DMS79 treated with DMSO at 0.1 percent for 48 hours (cell line): ENCODE measurements at places on chromosomes 16 and 17.
A peak's percentile ranks its signal among the peaks of the same experiment; 100 is the strongest.

DNA sequence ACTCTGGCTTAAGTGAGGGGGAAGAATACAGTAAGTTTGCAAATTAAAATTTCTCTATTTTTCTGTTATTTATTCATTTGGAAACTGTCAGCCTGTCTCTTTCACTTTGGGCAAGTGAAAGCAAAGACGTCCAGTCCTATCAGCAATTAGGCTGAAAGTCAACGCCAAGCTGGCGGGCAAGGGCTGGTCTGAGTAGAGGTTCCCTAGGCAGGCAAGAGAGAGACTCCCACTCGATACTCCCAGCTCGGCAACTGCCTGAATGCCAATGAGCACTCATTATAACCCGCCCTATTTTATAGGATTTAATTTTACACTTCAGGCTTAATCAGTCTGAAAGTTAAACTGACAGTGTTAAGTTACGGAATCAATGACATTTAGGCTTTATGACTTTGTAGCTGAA is 14.3 kb upstream of the SLC38A8 start:
- DNase-seq = no peak

DNA sequence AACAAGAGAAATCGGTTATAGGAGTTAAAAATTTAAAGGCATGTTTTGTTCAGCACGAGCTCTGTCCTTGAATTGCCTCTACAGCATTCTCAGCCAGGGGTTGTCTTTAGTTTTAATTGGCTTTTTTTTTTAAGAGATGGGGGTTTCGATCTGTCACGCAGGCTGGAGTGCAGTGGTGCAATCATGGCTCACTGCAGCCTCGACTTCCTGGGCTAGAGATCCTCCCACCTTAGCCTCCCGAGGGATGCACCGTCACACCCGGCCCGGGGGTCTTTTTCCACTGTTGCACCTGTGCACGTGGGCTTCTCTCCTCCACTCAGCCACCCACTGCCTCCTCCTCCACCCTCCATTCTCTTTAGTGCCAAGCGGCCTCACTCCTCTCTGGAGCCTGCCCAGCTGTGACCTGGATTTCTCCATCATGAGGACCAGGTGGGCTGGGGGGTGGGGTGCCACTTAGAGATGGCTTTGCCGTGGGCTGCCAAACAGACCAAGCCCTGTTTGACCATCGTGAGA is 106.8 kb upstream of the SEC14L1 start:
- DNase-seq = no peak

DNA sequence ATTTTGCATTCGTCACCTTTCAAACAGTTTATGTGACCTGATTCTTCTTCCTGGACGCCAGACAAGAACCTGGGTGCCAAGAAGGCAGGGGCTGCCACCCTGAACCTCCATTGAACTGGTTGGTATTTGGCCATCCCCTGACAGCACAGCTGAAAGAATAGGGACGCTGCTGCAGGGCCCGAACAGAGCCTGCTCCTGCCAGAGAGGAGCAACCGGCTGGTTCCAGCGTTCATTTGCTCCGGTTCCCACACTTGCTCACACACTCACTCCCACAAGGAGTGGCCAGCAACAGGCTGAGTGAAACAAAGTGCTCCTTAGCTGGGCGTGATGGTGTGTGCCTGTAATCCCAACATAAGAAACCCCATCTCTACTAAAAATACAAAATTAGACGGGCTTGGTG is 14.9 kb downstream of the KRT9 start:
- DNase-seq = no peak

DNA sequence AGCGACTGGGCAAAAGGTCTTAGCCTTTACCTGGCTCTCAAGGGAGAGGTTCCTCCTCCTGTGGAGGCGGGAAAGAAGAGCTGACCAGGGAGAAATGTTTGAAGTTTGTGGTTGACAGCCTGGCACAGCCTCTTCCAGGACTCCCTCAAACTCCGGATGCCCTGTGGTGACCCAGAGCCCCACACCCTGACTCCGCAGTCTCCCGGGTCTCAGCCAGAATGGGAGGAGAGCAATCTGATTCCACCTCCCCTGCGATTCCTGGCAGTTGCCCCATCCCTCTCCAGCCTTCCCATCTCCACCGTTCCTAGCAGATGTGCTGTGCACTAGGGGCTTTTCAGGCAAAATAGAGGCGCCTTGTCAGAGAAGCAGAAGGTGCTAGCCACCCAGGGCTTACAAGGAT is 5.5 kb upstream of the DNAI2 start:
- peak; percentile 45 for DNase-seq

GRCh38 chr17:17609121-17609520 is 17.6 kb upstream of the PEMT start:
- DNase-seq = no peak

DNA sequence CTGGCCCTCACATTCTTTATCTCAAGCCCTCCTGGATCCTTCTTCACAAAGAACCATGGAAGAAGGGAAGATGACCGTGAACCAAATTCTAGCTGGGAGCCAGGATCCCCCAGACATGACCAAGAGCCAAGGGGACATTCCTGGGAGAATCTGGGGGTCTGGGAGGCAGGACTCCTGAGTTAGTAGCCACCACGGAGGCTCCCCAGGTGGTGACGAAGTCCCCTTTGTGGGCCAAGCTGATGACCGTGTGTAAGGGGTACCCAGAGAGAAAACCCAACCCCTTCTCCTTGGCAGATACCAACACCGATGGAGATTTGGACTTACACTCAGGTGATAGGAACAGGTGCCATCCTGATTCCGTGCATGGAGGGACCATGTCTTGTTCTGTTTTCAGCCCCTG is 6.8 kb upstream of the GFAP start:
- no peak for DNase-seq

- no peak for DNase-seq
Observed at GRCh38 chr17:77610972-77611521, 347.5 kb upstream of the TNRC6C start.

GRCh38 chr17:21285164-21286065 is 904 bp downstream of the MAP2K3 start:
- DNase-seq = peak; percentile 24

- no peak for DNase-seq
Observed at GRCh38 chr17:48929812-48930165, 14.9 kb downstream of the SNF8 start.

DNA sequence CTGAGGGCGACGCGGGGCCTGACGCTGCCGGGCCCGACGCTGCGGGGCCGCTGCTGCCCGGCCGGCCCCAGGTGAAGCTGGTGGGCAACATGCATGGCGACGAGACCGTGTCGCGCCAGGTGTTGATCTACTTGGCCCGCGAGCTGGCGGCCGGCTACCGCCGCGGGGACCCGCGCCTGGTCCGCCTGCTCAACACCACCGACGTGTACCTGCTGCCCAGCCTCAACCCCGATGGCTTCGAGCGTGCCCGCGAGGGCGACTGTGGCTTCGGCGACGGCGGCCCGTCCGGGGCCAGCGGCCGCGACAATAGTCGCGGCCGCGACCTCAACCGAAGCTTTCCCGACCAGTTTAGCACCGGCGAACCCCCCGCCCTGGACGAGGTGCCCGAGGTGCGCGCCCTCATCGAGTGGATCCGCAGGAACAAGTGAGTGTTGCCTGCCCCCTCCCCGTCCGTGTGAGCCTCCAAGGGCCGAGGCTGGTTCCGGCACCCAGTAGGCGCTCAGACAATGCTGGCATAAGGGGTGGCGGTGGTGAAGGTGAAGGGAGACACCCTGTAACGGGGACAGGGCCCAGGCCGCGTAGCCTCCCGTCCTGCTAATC is 676 bp downstream of the CPD start:
- DNase-seq = no peak

GRCh38 chr17:4850246-4850645 is 17.1 kb downstream of the MINK1 start:
- DNase-seq = no peak

GRCh38 chr16:16075488-16076422 is 126.3 kb downstream of the ABCC1 start:
- DNase-seq = no peak

DNA sequence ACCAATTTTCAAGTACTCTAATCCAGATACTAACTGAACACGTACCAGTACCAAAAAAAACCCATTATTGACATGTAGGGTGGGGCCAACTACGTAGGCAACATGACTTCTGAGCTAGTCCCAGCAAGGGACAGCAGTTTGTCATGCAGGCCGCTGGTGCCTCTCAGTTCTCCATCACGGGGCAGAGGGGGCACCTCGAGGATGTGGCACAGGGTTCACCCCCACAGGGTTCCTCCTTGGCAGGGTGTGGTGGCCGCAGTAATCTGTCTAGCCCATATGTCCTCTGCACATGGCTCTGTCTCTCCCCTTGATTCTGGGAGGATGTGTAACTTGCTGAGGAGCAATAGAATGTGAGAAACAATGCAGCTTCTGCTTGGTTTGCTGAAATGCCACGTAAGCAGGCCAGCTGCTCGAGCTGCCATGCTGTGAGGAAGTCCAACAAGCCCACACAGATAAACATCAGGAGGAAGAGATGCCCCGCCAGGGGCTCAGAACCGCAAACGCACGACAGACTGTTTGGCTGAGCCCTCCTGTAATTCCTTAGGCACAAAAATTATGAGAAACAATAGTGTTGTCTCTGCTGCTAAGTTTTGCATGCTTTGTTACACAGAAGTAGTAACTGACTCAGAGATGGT is 62.4 kb downstream of the NT5M start:
- DNase-seq = no peak
